ENCODE measurements at places on chromosomes 3 and 15. TPM values are rescaled to one million over a fixed set of nuclear protein-coding genes. Genes with fewer than 3 reads are reported as not detected.

EFCAB12 gene
- total RNA-seq = not detected

- no peak for DNase-seq
Measured at GRCh38 chr15:65343374-65343981, 34.3 kb downstream of the IGDCC3 start.

RRP9 gene
- total RNA-seq = 56.8 TPM

DNA sequence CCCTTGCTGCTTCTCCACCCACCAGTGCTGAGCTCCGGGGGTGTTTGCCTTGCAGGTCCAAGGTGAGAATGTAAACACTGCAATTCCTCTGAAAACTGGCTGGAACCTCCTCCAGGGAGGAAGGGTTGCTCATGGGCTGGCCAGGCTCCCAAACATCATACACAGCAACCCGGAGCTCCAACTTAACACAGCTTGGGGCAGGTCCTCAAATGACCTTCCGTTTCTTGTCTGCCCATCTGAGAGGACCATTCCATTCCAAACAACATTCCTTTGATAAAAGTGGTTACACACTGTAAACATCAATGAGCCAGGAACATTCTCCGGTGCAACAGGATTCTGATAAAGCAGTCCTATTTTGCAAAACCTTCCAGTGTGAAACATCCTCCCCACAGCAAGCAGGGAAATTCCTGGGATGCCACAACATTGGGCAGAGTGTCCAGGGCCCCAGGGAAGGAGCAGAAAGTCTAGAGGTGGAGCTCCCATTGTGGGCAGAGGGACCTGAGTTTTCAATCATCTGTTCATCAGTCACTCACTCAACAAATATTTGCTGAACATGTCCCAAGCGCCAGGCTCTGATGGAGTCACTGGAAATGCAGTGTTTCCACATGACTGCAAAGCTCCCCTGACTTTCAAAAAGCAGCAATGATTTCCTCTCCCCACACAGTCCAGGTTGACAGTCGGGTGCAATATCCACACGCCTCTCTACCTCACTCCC lies 7.3 kb upstream of the HEG1 start:
- DNase-seq = peak; percentile 73

DNA sequence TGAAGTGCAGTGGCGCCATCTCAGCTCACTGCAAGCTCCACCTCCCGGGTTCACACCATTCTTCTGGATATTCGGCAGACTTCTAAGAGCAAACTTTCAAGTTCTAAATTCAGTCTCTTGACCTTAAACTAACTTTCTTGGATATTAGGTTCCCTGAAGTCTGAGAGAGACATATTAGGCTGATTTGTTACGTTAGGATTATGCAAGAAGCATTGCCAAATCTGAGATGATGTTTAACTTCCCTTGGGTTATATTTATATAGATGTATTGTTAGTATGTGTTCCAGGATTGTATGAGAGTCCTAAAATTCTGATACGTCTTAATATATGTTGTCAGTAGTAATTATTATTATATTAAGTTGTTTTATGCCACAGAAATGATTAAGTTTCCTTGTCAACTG lies 80.1 kb downstream of the SLC6A1 start:
- DNase-seq = no peak

RAD51 gene
- 20.8 TPM for total RNA-seq

TWF2 gene
- total RNA-seq = 189 TPM

RAB6B gene
- 2.8 TPM for total RNA-seq

PLSCR2 gene
- total RNA-seq = not detected

- no peak for DNase-seq
Measured at GRCh38 chr3:35549690-35550089, 89.6 kb upstream of the ARPP21 start.

DNA sequence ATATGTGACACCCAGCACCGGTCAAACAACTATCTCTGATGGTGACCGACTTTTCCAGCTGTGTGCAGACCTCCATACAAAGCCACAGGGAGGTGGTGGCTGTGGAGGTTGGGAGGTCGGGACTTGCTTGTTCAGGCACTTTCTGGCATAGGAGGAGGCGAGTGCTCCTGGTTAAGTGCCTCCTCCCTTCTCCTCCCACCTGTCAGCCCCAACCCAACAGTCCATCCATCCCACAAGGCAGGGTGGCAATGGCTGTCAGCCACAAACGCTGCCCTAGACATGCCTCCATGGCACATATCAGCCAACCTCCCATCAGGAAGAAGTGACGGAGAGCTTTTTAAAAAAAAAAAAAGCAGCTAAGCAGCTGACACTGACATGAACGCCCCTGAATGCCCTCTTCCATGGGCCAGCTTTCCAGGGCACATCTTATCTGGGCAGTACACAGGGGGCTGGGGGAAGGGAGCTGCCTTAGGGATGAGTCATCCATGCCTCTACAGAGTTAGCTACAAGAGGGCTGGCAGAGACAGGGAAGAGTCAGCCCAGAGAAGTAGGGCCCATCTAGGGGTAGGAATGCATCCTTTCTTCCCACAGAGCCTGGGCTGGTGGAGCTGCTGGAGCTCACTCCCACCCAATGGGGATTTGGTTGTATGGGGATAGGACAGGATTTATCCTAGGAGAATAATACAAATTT lies 41.2 kb downstream of the CCDC12 start:
- DNase-seq = peak; percentile 80

ROPN1 gene
- not detected for total RNA-seq

- peak; percentile 39 for DNase-seq
Measured at GRCh38 chr3:148790851-148791735, 36.5 kb upstream of the CPB1 start.

TPRG1 gene
- not detected for total RNA-seq

- peak; percentile 39 for DNase-seq
Measured at GRCh38 chr3:134364061-134364935, 9.9 kb downstream of the AMOTL2 start.

Measured in epithelial cell of proximal tubule (primary cell).